Epithelial cell of proximal tubule (primary cell): ENCODE measurements at places on chromosomes 2 and 18.
A peak's percentile ranks its signal among the peaks of the same experiment; 100 is the strongest.

GRCh38 chr18:33469699-33470098 lies 29.2 kb upstream of the CCDC178 start:
- DNase-seq, result no peak

GRCh38 chr2:24469148-24469650 lies 21.9 kb upstream of the NCOA1 start:
- DNase-seq, result no peak

DNA sequence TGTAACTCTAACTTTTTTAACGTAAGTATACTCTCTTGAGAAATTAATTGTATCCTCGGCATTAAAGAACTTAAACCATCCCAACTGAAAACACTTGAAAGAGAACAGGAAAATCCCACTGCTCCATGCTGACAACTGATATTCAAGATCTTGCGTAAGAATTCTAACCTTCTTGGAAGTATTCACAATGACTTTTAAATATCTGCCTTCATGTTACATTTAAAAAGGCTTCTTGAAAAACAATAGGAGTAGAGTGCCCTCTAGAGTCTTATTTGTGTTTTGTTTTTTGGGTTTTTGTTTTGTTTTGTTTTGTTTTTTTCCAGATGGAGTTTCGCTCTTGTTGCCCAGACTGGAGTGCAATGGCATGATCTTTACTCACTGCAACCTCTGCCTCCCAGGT lies 65.4 kb upstream of the DNAJC10 start:
- peak; percentile 54 for DNase-seq

GRCh38 chr2:176851200-176851888 lies 361.2 kb upstream of the HNRNPA3 start:
- peak; percentile 15 for DNase-seq

GRCh38 chr18:52499644-52500043 lies 159.6 kb downstream of the DCC start:
- DNase-seq, result no peak

DNA sequence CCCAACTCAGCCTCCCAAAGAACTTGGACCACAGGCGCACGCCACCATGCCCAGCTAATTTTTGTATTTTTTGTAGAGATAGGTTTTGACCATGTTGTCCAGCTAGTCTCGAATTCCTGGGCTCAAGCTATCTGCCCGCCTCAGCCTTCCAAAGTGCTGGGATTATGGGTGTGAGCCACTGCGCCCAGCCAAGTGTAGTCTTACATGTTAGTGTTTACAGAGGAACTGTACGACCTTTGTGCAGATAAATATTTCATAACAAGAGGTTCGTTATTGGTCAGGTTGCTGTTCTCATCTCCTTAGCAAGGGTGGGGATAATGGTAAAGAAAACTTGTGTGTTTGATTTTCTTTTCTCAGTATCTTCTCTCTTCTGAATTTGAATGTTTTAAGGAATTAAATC lies 46.5 kb downstream of the RALBP1 start:
- DNase-seq, result no peak

DNA sequence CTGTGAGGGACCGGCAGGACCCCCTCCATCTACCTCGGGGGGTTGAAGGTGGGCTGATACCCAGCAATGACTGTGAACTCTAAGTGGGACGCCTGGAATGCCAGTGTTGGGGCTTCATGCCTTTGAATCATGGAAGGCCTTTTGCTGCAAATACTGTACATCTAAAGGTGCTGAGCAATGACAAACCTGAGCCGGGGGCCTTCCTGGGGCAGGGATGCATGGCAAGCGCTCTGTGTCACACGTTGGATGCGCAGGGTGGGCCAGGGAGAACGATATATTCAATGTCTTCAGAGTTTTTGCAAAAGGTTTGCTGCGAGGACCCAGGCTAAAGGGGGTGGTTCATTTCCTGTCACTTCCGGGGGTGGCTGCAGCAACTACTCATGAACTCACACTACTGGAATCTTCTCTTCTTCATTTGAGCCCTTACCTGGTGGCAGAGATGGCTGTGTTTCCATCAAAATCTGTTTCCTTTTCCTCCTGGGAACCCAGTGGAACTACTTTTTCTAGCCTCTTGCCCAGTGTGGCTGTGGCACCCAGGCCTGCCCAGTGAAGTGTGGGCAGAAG lies 24.1 kb upstream of the INHBB start:
- no peak for DNase-seq

- no peak for DNase-seq
These were observed 91.8 kb downstream of the KLHL29 start for GRCh38 chr2:23476786-23477185.

GRCh38 chr2:231069379-231070054 lies 12.8 kb downstream of the PSMD1 start:
- no peak for DNase-seq

- DNase-seq, result no peak
These were observed 50.2 kb upstream of the FHL2 start for GRCh38 chr2:105449076-105449475.

DNA sequence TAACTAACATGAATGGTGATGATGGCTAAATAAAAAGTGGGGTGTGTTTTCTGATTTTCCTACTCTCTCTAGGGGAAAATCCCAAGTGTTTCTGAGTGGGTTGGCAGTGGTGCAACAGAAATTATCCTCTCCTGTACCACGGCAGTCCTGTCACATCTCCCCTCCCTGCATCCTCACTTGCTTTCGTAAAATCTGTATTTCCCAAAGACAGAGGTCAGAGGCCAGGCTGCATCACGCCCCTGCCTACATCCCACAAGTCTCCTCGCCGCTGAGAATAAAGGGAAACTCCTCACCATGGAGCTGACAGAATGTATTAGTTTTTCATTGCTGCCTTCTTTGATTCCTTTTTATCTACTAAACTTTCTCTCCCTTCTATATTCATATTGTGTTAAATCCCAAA lies 13.1 kb downstream of the FBLN7 start:
- DNase-seq, result no peak

DNA sequence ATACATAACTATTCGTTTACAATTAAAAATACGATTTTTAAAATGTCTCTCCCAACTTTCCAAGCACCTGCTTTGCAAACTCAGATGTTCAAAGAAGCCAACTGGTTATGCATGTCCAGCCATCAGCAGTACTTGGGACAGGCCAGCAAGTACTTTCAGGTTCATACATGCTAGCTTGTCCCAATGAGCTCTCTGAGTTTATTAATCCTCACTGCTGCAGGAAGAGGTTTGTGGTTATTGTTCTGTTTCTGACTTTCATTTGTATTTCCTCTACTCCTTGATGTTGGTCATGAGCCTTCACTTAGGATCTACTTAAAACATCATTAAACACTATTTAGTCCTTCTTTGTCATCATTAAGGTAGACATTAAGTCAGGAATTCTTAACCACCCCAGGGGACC lies 374.1 kb downstream of the LRATD1 start:
- no peak for DNase-seq

- DNase-seq, result peak; percentile 85
These were observed 259.7 kb downstream of the LPIN1 start for GRCh38 chr2:12005886-12006681.

- DNase-seq, result no peak
These were observed 41.1 kb downstream of the TFCP2L1 start for GRCh38 chr2:121243821-121244460.
